ENCODE measurements at places on chromosomes 12 and 14.

- DNase-seq = no peak
Observed at GRCh38 chr14:104224506-104225277, 86.3 kb downstream of the KIF26A start.

GRCh38 chr14:28742171-28742846, 24.3 kb upstream of the FOXG1 start:
- no peak for DNase-seq

- DNase-seq = no peak
Observed at GRCh38 chr14:81594012-81594411, 60.4 kb upstream of the SEL1L start.

GRCh38 chr14:98864211-98864610, 407.8 kb downstream of the BCL11B start:
- no peak for DNase-seq

DNA sequence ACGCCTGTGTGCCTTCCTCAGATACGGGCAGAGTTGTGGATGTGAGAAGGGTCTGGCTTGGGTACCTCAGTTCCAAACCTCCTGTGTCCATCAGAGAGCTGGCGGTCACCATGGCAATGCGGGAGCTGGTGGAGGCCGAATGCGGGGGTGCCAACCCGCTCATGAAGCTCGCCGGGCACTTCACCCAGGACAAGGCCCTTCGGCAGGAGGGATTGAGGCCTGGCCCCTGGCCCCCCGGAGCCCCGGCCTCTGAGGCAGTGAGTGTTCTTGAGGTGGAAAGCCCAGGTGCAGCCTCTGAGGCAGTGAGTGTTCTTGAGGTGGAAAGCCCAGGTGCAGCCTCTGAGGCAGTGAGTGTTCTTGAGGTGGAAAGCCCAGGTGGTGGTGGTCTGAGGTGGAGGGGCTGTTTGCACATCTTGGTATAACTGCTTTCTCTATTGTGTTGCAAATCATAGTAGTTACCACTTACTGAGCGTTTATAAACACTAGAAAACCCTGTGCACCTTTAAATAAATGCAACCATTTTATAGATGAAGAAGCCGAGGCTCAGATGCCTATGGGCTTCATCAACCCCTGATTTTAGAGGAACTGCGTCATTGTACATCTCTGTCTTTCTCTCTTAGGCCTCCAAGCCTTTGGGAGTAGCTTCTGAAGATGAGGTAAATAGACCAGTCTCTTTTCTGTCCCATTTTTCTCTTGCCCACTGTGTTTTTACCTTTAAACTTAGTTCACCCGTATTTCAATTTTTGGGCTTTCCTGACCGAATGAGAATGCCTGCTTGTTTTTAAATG, 976 bp downstream of the PEX5 start:
- no peak for DNase-seq

DNA sequence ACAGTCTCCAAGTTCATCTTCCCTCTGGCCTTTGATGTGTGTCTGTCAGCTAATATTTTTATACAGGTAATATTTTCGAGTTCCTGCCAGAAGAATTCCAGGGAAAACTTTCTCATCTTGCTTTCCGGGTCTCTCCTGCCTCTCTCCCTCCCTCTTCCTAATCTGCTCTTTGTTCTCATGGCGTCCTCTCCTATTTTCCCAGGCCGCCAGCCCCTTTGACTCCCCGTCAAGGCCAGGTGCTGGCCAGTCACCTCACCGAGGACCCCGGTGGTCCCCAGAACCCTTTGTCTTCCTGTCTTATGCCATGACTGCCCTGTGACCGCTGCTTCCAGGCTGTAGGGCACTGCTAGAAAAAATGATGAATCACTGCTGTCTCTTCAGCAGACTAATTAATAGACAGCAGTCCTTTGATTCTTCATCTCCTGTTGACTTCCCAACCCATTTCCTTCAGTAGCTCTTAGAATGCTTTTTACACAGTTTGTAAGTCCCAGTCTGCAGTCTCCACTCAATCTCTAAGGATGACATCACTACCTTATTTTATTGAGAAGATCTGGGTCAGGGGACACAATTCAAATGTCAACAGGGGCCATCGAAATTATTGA, 40.7 kb downstream of the PPFIBP1 start:
- DNase-seq = no peak

- DNase-seq = no peak
Observed at GRCh38 chr14:91405241-91405721, 12.3 kb downstream of the CCDC88C start.

GRCh38 chr12:128727999-128728398, 95.8 kb downstream of the SLC15A4 start:
- no peak for DNase-seq

DNA sequence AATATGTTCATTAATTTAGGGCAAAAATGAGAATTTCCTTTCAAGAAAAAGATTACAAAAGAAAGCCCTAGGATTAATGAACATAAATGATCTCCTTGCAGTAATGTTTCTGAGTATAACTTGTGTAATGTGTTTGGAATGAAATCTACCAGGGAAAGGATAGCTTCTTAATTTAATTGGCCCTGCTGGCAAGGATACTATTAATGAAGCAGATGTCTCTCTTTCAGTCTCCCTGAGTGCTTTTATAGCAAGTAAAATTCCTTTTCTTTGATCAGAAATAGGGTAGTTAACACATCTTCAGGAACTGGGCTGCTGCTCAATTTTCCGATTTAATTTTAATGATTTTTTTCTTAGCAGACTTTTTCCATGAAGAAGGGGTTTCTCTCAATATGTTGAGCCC, 379.4 kb upstream of the PDE3A start:
- no peak for DNase-seq

DNA sequence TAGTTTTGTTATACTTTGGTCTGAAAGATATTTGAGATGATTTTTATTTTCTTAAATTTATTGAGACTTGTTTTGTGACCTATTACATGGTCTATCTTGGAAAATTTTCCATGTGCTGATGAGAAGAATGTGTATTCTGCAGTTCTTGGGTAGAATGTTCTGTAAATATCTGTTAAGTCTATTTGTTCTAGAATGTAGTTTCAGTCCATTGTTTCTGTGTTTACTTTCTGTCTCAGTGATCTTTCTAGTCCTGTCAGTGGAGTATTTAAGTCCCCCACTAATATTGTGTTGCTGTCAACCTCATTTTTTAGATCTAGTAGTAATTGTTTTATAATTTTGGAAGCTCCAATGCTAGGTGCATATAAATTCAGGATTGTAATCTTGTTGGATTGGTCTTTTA, 30.4 kb upstream of the SCAF11 start:
- no peak for DNase-seq

DNA sequence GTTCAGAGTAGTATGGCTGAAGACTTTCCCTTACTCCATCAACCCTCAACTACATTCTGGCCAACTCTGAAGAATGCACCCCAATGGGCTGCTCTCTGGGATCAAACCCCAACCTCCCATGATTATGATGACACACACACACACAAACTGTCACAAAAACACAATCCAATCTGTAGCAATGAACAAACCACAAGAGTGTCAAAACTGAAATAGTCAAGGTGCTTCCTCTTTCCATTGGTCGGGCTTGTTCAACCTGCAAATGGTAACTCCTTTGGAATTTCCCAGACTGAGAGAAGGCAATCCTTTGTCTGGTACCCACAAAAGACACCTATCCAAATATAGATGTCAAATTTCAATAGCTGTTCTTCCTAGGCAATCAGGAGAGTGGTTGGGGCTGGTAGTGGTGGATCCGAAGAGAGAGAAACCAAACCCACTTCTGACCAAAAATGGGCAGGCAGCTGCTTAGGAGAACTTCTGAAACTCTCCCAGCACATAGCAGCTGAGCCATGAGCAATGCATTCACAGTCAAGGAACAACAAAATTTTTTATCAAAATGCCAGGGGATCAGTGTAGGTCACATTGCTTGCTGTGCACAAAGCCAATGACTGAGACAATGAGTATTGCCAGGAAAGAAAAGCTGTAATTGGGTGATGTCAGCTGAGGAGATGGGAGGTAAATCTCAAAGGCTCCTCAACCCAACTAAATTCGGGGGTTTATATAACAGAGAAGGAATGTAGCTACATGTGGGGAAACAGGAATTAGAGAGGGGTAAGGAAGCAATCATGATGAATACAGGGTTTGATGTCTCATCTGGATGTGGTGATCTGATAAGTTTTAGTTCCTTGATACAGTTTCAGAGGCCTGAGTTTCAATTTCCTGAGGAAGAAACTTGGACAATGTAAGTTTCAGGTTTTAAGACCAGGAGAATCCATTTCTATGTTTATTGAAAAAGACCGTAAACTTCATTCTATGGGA, 191.4 kb downstream of the KITLG start:
- no peak for DNase-seq

- DNase-seq = no peak
Observed at GRCh38 chr14:84064316-84065125, 1465.4 kb upstream of the FLRT2 start.

DNA sequence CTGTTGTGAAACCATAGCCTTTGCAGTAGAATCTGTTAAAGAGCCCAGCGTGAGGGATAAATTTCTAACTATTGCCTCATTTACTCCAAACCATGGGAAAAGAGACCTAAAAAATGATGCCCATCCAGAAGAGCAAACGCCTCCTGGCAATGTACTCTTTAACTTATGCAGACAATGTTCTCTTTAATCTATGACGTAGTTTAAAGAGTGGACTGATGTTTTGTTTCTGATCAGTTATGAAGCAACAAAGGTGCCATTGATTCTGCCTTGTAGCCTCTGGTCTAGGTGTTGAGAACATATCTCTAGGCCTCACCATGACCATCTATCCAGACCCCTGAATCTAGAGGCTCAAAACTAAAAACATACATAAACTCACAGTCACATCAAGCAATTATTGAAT, 13.4 kb downstream of the SSTR1 start:
- DNase-seq = no peak

- DNase-seq = no peak
Observed at GRCh38 chr12:43602738-43603137, 50.7 kb upstream of the ADAMTS20 start.
